Transverse colon (tissue), 4 donors: ENCODE measurements at places on chromosomes 12 and 14. TPM values are rescaled to one million over a fixed set of nuclear protein-coding genes. Genes with fewer than 3 reads are reported as not detected.

DNA sequence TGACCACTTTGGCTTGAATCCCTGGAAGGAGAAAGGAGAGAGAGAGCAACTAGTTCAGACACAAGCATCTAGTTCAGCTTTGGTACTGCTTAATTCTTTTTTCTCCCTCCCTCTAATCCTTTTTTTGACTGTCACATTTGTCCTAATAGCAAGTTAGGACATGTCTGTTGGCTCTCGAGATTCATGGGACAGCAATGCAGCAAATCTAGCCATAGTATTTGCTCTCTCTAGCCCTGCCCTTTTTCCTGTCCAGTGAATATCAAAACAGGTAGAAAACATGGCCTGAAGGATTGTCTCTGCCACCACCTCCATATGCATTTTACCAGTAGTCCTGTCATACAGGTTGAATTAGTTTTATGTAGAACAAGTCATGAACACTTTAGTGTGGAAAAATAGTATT is 116.4 kb downstream of the PTPRB start:
- no peaks in the 10 kb centered on the region for H3K4me1 ChIP-seq
- H3K4me3 ChIP-seq = no peak overlapping the region
- H3K27ac ChIP-seq = no peak overlapping the region
- no peaks in the 10 kb centered on the region for H3K27me3 ChIP-seq
- DNase-seq = no peak

DNA sequence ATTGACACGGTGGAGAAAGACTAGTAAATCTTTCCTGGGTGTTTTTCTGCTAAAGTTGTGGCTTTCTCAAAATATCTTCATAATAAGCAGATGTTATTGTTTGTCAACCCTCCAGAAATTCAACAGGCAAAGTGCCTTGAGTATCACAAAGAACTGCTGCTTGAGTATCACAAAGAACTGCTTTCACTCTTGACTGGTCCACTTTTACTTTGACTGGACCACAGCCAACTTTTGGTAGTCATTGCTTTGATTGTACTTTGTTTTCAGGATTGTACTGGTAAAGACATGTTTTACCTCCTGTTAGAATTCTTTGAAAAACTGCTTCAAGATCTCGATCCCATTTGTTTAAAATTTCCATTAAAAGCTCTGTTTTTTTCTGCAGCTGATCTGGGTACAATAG is 62.6 kb downstream of the PDZRN4 start:
- no peak overlapping the region for H3K4me3 ChIP-seq
- H3K36me3 ChIP-seq = no peaks in the 10 kb centered on the region
- H3K27ac ChIP-seq = no peak overlapping the region
- DNase-seq = no peak
- H3K27me3 ChIP-seq = no peaks in the 10 kb centered on the region

TPPP2 gene
- total RNA-seq = not detected

- no peak overlapping the region for H3K4me3 ChIP-seq
- no peaks in the 10 kb centered on the region for H3K27me3 ChIP-seq
- no peak for DNase-seq
- H3K27ac ChIP-seq = no peak overlapping the region
- no peaks in the 10 kb centered on the region for H3K4me1 ChIP-seq
Observed at GRCh38 chr12:94570161-94570560, 80.2 kb downstream of the TMCC3 start.

DNA sequence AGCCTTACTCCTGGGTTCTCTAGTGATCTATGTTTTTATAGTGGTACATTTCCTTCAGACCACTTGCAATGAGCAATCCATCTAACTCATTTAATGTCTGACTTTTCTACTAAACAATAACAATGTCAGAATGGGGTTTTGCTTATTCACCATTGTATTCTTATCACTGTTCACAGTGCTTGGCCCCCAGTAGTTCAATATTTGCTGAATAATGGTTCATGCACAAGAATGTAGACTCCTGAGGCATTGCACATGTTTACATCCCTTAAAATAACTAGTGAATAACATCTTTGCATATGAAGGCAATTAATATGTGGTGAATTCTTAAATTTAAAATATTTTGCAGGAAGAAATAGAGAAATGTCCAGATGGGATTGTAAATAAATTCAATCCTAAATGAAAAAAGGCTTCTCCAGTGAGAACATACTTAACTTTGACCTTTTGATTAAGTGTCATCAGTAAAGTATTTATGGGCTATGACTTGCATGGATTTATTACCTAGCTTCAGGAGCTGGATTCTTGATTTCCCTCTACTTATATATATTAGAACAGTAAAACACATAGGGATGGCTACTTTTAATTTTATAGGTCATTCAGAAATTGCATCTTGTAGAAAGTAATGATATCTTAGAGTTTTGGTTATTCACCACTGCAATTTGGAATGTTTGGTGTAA is 3.4 kb downstream of the CCER1 start:
- no peaks in the 10 kb centered on the region for H3K36me3 ChIP-seq
- no peaks in the 10 kb centered on the region for H3K27me3 ChIP-seq
- no peak for DNase-seq
- no peak overlapping the region for H3K27ac ChIP-seq
- no peaks in the 10 kb centered on the region for H3K4me1 ChIP-seq

EML1 gene
- 16.8 TPM for total RNA-seq

DNA sequence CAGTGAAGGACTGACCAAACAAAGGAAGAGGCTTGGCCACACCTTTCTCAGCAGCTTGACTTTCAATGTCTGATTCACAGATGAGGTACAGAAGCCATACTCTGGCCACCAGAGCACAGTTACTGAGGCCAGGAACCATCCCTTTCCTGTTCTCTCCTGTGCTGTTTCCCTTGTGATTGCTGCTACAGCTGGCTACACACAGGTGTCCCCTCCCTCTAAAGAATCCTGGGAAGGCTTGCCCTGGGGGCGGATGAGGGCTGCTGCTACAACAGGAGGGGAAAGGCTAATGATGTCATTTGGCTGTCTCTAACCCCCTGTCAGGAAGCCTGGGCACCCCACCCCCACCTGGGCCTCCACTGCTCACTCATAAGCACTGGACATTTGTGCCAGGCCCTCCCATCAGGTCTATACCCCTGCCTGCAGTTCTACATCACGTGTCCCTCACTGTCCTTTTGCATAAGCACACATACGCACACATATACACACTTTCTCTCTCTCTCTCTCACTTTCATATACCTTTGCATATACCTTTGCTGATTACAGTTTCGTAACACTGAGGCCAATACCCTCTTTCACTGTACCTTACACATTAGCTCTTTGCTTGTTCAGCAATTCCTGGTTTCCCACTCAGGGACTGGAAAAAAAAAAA is 41.4 kb downstream of the PRPF40B start:
- no peak overlapping the region for H3K4me3 ChIP-seq
- H3K27ac ChIP-seq = peak overlapping the region; percentile 76
